ENCODE measurements at places on chromosomes 1 and 21.

DNA sequence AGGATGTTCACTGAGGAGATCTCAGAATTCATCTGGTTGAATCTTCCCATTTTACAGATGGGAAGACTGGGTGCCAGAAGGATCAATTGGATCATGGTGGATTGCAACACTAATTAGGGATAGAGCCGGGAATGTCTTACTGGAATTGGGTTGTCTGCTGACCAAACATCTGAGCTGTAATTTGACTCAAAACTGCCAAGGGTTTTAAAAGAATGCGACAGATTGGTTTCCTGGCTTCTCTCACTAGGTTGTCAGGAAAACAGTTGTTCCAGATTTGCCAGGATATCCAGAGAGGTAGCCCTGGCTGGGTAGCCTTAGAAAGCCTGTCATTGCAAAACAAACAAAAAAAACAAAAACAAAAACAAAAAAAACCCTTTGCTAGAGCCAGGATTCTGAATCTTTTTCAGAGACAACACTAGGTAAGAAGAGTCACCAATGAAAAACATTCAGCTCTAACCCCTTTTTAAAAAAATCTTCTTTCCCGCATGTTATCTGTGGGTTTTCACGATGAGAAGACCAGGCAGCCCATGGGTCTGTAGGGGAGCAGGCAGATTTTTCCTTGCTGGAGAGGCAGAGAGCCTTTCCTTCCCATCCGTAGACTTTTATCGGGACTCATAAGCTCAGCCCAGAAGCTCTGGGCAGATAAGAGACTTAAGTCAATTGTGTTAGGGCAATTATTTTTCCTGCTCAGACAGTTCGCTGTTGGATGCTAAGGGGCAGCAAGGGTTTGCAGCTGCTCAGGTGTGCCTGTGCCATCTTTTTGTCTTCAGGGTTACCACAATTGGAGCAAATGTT is 418.9 kb downstream of the PRDM2 start:
- DNase-seq: no peak

DNA sequence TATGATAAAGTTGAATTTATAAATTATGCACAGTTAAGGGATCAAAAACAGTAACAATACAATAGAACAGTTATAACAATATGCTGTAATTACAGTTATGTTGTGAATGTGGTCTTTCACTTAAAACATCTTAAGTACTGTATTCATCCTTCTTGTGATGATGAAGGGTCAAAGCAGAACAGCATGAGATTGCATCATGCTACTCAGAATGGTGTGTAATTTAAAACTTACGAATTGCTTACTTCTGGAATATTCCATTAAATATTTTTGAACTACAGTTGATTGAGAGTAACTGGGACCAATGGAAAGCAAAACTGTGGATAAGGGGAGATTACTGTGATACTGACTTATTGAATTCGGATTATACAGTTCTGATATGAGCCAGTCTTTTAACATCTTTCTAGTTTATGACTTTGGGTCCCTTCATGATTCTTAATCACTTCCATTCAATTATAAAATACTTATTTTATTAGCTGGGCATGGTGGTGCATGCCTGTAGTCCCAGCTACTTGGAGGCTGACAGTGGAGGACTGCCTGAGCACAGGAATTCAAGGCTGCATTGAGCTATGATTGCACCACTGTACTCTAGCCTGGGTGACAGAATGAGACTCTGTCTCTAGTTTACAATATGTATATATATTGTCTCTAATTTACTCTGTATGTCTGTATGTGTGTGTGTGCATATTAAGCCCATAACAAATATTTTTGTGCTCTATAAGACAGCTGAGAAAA is 43.2 kb downstream of the ATP1B1 start:
- DNase-seq: no peak

GRCh38 chr1:218557731-218558130 is 212.6 kb downstream of the TGFB2 start:
- DNase-seq: no peak

GRCh38 chr1:63534406-63534805 is 11.1 kb downstream of the EFCAB7 start:
- no peak for DNase-seq

- no peak for DNase-seq
These were observed 211.3 kb downstream of the KCNH1 start for GRCh38 chr1:210922666-210923065.

GRCh38 chr1:93078986-93079654 is at the start of gene MTF2:
Gene MTF2 (plus strand): TSS chr1:93079283. CDS start chr1:93079527, 244 bp downstream.
- DNase-seq: peak; percentile 96

GRCh38 chr1:14261395-14261794 is 337.1 kb upstream of the KAZN start:
- DNase-seq: no peak

- no peak for DNase-seq
These were observed 41.0 kb upstream of the USP25 start for GRCh38 chr21:15688809-15689208.

- no peak for DNase-seq
These were observed 63.8 kb downstream of the TBCE start for GRCh38 chr1:235430991-235431390.

DNA sequence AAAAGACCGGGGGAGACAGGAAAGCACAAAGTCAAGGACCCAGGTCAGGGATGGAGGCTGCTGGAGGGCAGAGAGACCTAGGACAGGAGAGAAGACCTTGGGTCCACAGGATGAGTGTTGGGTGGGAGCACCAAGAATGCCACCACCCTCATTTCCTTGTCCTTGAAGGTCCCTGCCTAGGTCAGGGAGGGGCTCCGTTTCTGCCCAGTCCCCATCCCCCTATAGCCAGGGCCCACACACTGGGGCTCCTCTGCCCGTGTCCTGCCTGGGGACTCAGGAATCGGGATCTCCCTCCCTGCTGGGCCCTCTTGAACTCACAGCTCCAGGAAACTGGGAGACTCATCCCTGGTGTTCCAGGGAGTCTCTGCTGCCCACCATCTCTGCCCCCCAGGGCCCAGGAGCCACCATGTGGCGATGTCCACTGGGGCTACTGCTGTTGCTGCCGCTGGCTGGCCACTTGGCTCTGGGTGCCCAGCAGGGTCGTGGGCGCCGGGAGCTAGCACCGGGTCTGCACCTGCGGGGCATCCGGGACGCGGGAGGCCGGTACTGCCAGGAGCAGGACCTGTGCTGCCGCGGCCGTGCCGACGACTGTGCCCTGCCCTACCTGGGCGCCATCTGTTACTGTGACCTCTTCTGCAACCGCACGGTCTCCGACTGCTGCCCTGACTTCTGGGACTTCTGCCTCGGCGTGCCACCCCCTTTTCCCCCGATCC is 584 bp downstream of the TINAGL1 start:
- DNase-seq: no peak

- no peak for DNase-seq
These were observed 76.9 kb upstream of the KAZN start for GRCh38 chr1:14521622-14522021.

DNA sequence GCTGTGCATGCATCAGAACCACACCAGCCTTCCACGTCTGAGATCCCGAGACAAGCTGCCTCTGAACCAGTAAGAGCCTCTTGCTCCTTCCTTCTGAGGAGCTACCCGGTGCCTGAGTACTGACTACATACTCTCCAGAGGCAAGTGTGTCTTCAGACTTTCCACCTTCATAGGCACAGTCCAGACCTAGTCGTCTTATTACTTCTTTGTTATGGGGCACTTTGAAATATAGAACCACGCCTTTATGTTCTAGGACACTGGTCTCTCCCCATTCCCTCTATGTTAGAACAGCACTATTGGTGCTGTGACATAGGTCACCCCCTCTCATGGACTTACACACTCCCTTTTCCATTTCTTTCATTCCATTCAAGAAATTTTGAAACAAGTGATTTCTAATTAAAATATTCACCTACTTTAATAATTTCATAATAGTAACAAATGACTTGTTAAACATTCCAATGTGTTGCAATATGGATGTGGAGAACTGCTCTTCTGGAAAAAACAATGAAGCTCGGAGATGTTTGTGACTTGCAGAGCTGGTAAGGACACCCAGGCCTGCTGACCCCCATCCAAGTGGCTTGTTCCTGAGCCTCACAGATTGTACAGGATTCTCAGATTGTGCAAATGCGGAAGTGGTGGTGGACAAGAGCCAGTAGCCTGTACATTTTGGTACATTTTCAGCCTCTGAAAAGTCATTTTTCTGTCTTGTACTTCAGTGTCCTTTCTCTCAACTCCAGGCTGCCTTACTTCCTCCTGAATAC is 76.1 kb upstream of the SIPA1L2 start:
- no peak for DNase-seq

GRCh38 chr1:193070942-193071341 is 11.5 kb downstream of the RO60 start:
- DNase-seq: no peak

DNA sequence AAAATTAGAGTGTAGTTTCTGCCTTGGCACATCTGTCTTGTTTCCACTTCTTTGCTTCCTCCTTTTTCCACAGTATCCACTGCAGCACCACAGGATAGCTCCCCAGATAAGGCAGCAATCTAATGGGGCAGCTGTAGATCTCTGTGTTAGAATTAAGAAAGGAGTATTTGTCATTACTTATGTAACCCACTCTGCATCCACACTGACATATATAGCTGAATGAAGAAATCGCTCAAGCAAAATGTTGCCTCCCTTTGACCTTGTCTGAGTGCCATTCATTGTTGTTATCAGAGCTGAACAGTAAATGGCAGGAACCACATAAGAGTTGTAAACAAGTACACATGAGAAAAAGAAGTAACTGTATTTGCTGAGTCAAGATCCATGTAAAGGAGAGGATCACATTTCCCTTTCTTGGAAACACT is 45.9 kb upstream of the DPH5 start:
- DNase-seq: no peak

DNA sequence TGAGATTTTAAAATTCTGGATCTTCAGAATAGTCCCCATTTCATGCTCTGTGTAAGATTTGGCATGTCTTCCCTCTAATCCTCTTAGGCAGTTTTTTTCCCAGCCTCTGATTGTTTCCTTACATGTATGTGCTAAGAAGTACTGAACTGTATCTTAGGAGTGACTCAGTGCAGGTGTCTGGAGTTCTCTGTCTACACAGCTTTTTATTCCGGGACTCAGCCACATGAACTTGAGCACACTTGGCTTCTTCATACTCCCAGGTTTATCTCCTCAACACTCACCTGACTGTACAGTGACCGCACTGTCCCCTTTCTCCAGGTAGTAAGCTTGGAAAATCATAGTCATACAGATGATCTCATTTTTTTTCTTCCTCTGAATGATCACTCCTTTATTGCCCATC is 50.7 kb downstream of the SYT14 start:
- no peak for DNase-seq
